ENCODE measurements at places on chromosomes 6 and 20.
A peak's percentile ranks its signal among the peaks of the same experiment; 100 is the strongest.

DNA sequence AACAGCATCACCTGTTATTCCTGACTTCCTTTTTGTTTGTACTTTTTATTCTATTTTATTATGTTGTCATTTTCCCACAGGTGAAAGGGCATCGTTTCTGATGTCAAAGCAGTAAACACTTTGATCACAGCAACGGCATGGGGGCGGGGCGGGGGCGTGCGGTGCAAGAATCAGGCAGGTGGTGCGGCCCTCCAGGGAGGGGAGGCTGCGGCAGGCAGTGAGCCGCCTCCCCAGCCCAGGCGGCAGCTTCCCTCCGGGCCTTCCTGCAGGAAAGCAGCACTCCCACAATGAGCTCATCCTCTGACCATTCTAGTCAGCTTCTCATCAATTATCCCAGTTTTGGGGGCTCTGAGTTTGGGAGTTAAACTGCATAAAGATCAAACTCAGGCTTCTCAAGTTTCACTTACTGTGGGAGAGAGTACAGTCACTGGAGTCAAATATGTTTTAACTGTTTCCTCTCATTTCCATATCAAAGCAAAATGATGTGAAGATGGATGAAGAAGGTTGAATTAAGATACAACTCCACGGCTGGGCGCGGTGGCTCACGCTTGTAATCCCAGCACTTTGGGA, 608.4 kb upstream of the AGPAT4 start:
- no peak for DNase-seq

GRCh38 chr6:56227071-56227879, 20.1 kb downstream of the COL21A1 start:
- no peak for DNase-seq

- no peak for DNase-seq
These were observed 59.1 kb downstream of the KIF16B start for GRCh38 chr20:16514140-16514539.

GRCh38 chr6:125944434-125944816, 12.1 kb upstream of the HINT3 start:
- no peak for DNase-seq

DNA sequence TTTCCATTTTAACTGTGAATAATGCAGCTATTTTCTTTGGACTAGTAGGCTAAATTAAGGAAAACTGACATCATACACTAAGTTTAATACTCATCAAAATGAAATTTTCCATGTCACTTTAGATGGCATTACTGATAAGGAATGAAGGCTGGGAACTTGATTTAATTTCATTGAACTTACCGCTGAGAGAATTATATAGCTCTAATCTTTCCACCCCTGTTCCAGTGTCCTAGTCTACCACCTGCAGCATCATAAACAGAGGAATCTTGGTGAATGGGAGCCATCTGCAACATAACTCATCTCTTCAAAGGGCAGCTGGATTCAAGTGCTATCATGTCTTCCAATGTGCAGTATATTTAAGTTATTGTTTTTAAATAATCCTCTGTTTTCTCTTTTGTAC, 1395.2 kb downstream of the EPHA7 start:
- DNase-seq = no peak

GRCh38 chr20:3710011-3710466, 2.4 kb downstream of the SIGLEC1 start:
- no peak for DNase-seq

GRCh38 chr6:68497927-68498326, 137.2 kb upstream of the ADGRB3 start:
- no peak for DNase-seq

- DNase-seq = no peak
These were observed 31.4 kb downstream of the PTPN1 start for GRCh38 chr20:50541606-50542041.

DNA sequence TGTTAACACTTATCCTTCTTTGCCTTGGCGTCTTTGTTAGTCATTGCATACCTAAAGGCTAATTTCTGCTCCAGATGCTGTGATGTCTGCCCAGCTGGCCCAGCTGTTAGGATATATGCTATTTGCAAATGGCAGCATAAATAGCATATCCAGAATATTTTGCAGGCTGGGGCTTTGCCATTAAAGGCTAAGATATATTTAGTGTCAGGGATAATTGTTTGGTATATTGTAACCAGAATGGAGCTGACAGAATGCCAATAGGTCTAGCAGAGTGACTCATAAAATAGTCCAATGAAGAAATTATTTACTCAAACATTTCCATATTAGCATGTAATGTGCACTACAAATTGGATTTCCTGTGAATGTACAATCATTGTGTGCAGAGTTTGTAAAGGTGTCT, 584.1 kb upstream of the FLRT3 start:
- no peak for DNase-seq

GRCh38 chr6:14966906-14967711, 278.8 kb upstream of the JARID2 start:
- no peak for DNase-seq

GRCh38 chr6:54617730-54618129, 228.8 kb upstream of the FAM83B start:
- DNase-seq = no peak

GRCh38 chr6:74250161-74250818, 554.3 kb downstream of the CD109 start:
- no peak for DNase-seq

DNA sequence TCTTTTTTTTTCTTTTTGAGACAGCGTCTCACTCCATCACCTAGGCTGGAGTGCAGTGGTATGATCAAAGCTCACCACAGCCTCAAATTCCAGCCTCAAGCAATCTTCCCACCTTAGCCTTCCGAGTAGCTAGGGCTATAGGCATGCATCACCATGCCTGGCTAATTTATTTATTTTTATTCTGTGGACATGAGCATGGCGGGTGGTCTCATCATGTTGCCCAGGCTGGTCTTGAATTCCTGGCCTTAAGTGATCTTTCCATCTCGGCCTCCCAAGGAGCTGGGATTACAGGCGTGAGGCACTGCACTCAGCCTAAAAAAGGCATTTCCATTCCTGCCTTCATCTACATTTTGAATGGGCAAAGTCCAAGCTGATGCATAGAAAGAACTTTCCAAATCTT, 56.2 kb upstream of the BEND3 start:
- DNase-seq = no peak

- DNase-seq = peak; percentile 54
These were observed 141.5 kb downstream of the GMDS start for GRCh38 chr6:2103765-2104523.

DNA sequence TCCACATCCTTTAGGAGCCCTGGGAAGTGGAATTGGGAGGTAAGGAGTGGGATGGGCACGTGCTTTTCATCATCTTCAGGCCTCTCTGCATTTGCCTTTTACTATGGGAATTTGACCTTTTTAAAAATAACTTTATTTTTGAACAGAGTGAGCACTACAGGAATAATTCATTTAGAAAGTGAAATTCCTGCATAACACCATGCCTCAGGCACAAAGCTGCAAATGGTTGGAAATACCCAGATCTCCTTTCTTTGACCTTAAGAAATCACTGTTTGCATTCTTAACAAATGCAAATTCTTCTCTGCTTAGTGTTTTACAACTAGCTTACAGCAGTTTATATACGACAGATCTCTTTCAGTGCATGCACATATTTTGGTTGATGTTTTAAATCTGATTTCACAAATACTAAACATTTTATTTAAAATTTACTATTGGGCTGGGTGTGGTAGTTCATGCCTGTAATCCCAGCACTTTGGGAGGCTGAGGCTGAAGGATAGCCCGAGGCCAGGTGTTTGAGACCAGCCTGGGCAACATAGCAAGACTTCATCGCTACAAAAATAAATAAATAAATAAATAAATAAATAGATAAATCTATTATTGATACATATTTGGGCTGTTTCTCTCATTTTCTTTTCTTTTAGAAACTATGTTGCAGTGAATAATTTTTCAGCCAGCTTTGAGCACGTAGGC, 24.5 kb downstream of the CST8 start:
- no peak for DNase-seq

- DNase-seq = peak; percentile 85
These were observed 531.3 kb upstream of the JAG1 start for GRCh38 chr20:11204926-11205768.

DNA sequence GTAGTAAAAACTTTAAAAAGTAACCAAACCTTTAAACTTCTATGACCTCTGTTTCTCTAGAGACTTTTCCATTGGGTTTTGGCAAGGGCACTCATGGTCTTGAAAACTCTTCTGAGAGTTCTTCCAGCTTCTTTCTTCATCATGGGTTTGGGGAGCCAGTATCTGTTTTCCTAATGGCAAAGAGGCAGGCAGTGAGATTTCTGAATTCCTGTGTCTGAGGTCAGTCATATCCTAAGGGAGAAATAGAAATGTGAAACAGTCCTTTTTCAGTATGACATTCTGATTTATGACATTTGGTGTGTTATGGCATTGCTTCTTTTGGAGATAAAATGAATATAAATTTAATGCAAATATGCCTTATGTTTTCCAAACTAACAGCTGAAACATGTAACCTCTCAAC, 518.5 kb upstream of the MARCKS start:
- no peak for DNase-seq

DNA sequence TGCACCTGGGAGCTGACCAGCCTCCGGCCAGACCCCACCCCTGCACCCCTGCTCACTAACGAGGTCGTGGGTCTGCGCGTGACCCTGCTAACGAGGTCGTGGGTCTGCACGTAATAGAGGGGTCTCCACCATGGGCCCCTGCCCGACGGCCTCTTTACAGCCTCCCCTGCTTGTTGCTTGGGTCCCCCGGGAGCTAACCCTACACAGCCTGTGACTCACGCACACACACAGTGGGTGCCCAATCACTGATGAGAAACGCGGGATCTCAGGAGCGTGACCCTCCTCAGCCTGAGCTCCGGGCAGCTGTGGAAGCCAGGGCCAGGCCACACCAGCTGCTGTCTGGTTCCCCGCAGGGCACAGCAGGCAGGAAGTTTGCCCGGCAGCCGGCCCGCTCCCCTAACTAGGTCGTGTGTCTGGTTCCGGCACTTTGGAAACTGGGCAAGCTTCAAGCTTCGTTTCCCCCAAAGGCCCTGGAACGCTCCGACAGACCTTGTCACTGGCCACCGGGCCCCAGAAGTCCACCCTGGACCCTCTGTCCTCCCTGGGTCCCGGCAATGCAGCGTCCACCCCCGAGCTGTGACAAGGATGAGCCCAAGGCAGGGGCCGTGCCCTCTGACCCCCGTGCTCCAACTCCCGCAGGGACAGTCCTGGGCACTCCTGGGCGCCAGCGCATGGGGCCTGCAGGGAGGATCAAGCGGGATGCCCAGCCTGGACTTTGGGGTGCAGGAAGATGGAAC, 767 bp downstream of the PTK6 start:
- no peak for DNase-seq

DNA sequence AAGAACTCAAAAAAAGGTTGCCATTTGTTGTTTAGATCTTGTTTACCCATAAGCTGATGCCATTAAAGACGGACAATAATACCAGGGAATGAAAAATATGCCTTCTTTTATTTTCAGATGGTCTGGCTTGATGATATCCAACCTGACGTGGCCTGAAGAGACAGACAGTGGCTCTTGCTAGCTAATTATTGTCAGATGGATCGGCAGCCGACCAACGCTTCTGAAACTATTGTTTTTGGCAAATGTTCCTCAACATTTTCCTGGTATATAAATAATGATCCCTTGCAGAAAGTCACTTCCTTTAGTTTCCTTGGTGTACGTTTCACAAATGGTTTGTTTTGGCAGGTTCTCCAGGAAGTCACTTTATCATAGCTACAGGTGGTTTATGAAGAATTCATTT, 290.9 kb upstream of the TSHZ2 start:
- no peak for DNase-seq

- no peak for DNase-seq
These were observed 4.0 kb upstream of the ACSS1 start for GRCh38 chr20:25061821-25062530.

GRCh38 chr6:157392927-157393668, 12.1 kb downstream of the ZDHHC14 start:
- DNase-seq = no peak

DNA sequence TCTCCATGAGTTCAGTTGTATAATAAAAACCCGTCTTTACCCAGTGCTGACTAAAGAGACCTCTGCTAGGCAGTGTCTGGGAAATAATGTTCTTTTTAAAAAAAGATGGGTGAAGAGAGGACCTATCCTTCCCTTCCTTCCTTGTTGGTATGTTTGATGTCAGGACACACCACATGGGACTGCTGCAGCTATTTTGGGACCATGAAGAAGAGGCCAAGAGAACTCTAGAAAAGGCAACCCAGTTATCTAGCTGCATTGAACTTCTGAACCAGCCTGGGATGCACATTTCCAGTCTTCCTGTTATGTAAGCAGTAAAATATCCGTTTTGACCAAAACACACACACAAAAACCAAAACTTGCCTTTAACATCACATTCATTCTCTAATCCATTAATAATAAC, 77.3 kb downstream of the RFX6 start:
- no peak for DNase-seq

DNA sequence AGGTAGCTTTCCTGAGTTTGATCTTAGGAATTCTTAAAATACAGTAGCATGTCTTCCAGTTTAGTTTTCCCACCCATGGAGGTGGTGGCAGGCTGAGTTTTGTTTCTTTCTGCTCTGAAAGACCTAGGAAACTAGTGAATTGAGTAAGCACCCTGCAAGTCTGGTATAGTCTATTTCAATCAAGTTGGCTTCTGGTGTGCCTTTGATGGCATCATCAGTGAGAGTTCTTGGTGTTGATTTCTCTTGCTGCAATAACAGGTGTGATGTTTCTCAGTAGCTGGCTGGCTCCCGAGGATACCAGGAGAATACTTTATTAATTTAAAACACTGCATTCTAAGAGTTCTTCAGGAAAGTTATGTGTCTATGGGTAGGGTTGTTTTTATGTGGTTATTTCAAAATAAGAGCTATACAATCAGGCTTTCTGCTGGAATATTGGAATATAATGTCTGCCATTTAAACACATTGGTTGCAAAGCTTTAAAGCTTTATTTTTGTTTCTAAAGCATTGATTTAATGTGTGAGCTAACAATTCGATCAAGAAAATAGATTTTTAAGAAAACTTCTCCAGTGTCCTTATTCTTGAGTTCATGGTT, 19.0 kb downstream of the VAPB start:
- DNase-seq = no peak

- no peak for DNase-seq
These were observed 62.9 kb downstream of the WDR27 start for GRCh38 chr6:169638915-169639314.

DNA sequence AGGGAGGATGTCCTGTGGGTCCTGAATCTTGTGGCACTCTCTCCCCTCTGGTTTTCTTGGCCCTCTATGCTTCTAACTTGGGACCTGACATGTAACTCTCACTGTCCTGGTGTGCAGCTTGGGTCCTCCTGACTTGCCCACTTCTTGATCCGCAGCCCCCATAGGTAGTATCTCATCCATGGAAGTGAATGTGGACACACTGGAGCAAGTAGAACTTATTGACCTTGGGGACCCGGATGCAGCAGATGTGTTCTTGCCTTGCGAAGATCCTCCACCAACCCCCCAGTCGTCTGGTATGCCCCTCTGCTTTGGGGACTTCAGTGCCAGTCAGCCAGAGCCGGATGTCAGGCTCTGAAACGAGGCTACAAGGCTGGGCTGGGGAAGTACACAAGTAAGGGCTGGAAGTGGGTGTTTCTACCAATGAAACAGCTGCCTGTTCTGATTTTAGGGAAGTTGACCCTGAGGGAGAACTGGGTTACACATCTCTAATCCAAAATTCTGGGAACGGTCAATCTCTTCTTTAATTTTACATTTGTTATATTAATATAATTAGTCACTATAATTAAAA, 641 bp downstream of the DBNDD2 start:
- no peak for DNase-seq

Data from Panc1 (cell line).